Fibroblast of mammary gland (primary cell): ENCODE measurements at places on chromosomes 12 and 14.

DNA sequence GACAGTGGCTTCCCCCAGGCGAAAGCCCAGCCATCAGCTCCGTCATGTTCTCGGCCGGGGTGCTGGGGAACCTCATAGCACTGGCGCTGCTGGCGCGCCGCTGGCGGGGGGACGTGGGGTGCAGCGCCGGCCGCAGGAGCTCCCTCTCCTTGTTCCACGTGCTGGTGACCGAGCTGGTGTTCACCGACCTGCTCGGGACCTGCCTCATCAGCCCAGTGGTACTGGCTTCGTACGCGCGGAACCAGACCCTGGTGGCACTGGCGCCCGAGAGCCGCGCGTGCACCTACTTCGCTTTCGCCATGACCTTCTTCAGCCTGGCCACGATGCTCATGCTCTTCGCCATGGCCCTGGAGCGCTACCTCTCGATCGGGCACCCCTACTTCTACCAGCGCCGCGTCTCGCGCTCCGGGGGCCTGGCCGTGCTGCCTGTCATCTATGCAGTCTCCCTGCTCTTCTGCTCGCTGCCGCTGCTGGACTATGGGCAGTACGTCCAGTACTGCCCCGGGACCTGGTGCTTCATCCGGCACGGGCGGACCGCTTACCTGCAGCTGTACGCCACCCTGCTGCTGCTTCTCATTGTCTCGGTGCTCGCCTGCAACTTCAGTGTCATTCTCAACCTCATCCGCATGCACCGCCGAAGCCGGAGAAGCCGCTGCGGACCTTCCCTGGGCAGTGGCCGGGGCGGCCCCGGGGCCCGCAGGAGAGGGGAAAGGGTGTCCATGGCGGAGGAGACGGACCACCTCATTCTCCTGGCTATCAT lies 663 bp downstream of the PTGER2 start:
- no peak for DNase-seq

GRCh38 chr12:7439579-7440505 lies 4.1 kb downstream of the CD163L1 start:
- peak; percentile 64 for DNase-seq

DNA sequence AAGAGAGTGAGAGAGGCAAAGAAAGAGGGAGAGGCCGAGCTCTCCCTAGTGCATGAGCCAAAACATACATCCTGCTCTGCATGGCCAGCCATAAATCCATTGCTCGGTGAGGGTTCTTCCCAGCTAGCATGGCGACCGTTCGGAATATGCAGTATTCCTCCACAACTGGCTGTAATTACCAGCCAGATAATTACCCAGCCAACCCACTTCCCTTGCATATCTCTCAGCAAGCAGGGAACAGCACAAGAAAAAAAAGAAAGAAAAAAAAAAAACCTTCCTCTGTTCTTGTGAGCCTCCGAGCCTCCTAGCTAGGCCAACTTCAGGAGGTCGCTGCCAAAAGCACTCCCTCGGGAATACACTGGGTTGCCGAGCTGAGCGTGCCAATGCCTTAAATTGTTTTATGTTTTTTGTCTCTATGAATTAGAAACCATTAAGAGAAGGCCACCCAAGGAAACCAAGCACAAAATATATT lies 567.9 kb downstream of the MED13L start:
- peak; percentile 62 for DNase-seq

GRCh38 chr12:82673698-82674097 lies 13.0 kb upstream of the TMTC2 start:
- no peak for DNase-seq

DNA sequence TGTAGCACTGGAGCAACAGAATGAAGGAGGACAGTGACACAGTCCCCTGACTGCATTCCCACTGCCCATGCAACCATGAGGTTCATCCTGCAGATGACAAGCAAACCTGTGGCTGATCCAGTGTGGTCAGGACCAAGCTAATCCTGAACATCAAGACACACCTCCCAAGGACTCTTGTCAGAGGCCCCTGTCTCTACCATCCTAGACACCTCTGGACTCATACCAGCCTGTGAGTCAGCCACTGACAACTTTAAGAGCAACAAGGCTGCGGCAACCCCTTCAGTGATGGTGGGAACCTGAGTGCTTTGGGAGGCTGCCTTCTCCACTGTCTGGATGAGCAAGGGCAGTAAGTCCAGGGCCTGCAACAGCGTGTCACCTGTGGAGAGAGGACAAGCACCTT lies 24.6 kb downstream of the GCN1 start:
- DNase-seq = no peak

GRCh38 chr14:77200406-77200985 lies 18.9 kb downstream of the TMEM63C start:
- no peak for DNase-seq

DNA sequence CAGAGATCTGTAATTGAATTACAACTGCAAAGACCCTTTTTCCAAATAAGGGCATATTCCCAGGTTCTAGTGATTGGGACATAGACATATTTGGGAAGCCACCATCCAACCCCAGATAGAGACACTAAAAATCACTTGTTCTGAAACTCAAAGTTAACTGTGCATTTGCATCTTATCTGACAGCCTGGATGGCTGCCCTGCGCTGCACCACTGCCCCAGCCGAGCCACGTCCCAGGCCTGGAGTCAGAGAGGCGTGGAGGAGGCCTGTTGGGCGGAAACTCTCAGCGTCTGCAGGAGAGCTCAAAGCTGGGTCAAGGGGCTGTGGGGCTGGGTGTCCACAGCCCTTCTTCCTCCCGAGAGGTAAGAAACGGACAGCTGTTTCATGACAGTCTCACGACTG lies 124.4 kb downstream of the RIMBP2 start:
- DNase-seq = no peak
